Left colon (tissue), 2 donors: ENCODE measurements at places on chromosomes 7 and 10.

- no peak for DNase-seq
Measured at GRCh38 chr10:61047081-61047480, 103.1 kb upstream of the RHOBTB1 start.

DNA sequence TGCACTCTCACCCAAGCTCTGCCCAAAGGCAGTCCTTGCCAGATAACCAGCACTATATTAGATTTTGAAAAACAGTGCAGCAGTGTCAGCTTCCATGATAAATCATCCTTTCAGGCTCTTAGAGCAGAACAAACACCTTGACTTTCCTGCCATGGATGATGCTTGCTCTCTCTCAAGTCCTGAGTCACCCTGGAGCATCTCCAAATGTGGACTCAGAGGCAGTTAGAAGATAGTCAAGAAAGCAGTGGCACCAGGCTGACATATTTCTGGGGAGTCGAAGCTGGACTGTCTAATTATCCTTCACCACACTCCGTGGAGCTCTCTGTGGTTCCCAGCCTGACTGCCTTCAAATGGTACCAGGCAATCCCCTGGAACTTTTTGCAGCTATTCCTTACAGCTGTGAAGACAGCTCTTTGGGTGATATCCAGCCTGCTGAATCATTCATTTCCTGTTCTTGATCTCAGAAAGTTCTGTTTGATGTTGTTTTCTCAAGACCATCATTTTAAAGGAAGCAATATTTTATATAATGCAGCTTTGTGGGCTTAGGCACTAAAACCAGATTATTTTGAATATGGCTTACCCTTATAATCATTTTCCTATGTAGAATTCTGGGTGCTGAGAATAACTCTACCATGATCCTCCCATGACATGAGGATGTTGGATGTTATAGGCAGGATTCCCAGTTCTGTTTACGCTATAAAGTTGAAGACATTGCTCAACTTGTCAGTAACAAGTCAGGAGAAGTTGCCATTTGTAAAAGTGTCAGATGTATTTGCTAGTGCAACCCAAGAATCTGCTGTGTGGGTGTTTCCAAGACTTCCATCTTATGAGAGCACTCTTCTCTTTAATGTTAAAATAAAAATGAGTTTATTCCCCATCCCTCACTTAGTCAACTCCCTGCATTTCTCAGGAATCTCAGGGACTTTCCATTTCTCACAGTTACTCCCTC, 233.8 kb downstream of the C7orf25 start:
- no peak for DNase-seq

GRCh38 chr10:62333135-62333889, 40.9 kb upstream of the ZNF365 start:
- DNase-seq: no peak

GRCh38 chr7:122706836-122707235, 4.1 kb upstream of the RNF148 start:
- no peak for DNase-seq

DNA sequence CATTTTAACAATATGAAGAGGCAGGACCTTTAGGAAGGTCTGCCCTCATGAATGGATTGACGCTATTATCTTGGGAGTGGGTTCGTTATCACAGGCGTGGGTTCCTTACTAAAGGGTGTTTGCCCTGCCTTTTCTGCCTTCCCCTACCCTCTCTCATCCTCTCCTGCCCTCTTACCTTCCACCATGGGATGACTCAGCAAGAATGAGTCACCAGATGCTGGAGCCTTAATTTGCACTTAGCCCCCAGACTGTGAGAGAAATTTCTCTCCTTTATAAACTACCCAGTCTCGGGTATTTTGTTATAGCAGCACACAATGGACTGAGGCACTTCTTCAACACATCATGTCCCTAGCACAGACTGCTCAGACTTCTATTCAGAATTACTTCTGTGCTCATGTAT, 31.4 kb upstream of the ZNF32 start:
- DNase-seq: no peak

DNA sequence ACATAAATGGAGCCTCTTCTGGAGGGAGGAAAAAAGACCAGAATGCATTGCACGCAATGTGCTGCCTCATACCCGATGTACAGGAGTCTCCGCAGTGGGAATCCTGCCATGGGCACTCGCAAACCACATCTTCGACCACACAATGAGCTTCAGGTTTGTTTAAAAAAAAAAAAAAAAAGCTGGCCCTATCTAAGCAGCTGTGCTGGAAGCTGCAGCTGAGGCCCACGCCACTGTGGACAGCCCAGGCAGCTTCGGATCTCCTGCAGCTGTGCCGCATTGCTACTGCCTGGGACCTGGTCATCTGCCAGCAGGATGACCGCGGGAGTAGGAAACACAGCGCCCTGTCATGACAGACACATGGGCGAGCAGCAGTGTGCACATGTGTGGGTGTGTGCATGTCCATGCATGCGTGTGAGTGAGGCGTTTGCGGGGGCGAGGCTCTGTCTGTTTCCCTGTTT, 26.0 kb downstream of the EN2 start:
- no peak for DNase-seq

- no peak for DNase-seq
Measured at GRCh38 chr7:18903695-18904094, 213.7 kb downstream of the TWIST1 start.

DNA sequence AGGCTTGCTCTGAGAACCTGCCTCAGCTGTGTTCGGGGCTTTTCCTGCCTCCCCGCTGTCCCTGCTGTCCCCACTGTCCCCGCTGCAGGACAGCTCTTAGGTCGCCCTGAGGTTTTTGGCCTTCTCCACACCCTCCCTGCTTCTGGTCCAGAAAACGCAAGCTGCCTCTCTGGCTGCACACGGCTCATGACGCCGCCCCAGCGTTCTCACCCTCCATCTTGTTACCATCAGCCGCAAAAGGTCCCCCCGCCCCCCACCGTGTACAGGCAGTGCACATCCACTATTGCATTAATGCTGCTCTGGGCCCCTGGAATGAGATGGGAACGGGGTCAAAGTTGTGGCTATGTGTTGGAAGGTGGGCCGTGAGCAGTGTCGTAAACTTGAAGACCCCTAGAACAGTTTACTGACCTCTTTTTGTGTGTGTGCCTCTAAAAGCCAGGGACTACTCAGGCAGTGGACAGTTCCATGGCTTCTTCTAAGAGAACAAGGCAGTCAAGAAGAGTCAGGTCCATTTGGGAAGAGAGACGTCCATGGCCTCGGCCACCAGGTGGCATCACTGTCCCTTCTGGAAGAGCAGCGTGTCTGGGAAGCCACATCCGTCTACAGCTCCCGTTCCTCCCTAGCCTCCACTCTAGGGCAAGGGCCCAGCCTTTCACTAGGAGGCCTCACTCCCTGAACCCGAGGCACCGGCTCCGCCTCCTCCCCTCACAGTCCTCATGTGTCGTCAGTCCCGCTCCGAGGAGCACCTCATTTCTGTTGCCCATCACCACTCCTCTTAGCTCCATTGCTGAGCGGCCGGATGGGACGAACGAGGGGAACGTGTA, 38.5 kb upstream of the MKRN1 start:
- peak; percentile 96 for DNase-seq

DNA sequence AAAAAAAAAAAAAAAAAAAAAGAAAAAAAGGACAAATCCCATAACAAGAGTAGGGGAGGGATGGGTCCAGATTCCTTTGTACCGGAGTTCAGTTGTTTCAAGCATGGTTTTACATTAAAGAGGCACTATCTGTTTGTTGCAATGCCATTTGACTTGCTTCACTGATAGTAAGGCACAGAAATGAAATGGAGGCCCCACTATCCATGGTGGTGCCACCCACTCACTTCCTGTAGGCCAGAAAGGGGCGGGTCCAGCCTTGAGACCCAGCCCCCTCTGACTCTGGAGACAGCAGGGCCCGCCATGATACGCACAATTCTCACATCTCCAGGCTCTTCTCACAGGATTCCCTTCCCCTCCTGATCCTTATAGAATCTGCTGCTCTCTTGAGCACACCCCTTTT, 100.0 kb downstream of the CLEC2L start:
- DNase-seq: no peak

- DNase-seq: no peak
Measured at GRCh38 chr10:58662314-58662713, 149.6 kb downstream of the BICC1 start.

DNA sequence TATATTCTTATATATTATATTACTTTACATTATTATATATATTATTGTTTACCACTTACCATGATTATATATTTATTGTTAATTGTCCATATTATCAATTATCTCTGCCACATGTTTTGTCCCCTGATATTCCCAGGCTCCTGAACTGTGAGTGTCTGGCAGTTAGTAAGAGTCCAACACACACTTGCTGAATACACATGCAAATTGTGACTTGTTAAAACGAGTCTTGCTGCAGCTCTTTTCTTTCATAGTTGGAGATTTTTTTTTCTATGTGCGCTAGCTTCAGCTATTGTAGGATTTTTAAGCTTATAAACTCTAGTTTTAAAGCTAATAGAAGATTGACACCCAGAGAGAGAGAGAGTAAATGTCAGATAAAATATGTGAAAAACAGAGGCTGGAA, 207.8 kb upstream of the FAM3C start:
- no peak for DNase-seq

GRCh38 chr10:80462981-80463741, 9.1 kb downstream of the TSPAN14 start:
- no peak for DNase-seq

- no peak for DNase-seq
Measured at GRCh38 chr10:46031648-46032532, 1.5 kb upstream of the NCOA4 start.

DNA sequence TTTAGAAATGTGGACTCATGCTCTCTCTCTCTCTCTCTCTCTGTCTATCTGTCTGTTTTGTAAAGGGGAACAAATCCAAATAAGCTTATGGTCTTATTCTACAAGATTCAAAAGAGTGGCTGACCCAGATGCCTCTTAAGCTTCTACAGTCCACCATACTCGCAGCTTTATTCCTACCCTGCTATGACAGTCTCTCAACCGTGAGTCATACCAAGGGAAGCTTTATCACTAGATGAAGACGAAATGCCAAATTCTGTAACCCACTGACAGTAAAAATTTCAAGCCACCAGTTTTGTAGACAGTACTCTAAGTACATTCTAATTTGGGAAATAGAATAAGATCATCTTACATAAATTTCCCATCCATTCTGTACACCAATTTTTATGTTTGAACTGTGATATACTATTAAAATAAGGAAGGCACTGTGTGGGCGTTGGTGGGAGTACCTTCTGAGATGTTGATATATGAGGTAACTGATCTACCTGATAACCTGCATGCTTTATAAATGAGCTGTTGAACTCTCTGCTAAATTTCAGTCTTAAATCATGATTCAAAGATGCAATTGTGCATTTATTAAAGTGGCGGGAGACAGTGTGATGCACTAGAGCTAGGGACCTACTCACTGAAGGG, 153.2 kb downstream of the KLF6 start:
- DNase-seq: no peak

DNA sequence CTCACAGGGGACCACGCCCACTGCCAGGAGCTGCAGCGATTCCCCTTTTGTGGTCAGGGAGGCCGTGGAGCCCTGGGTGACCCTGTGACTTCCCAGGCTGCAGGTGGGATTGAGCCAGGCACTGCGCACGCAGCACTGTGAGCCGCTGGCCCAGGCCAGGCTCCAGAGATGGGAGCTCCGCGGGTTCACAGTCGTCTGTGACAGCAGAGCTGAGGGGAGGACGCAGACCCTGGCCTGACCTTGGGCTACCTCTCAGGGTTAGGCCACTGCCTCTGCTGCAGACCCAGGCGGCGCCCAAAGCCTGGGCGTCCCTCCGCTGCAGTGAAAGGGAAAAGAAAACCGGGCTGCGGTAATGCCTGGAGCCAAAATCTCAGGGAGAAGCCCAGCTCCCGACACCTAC, 107.5 kb upstream of the GPR26 start:
- no peak for DNase-seq

- no peak for DNase-seq
Measured at GRCh38 chr7:68216051-68216450, 1219.4 kb downstream of the TYW1 start.

- DNase-seq: no peak
Measured at GRCh38 chr10:24928163-24928562, 24.2 kb downstream of the PRTFDC1 start.

GRCh38 chr7:139663608-139664177, 114.1 kb downstream of the HIPK2 start:
- no peak for DNase-seq

GRCh38 chr10:63068246-63068645, 64.9 kb upstream of the NRBF2 start:
- DNase-seq: no peak

GRCh38 chr10:50937230-50937907, 51.9 kb upstream of the A1CF start:
- DNase-seq: no peak

DNA sequence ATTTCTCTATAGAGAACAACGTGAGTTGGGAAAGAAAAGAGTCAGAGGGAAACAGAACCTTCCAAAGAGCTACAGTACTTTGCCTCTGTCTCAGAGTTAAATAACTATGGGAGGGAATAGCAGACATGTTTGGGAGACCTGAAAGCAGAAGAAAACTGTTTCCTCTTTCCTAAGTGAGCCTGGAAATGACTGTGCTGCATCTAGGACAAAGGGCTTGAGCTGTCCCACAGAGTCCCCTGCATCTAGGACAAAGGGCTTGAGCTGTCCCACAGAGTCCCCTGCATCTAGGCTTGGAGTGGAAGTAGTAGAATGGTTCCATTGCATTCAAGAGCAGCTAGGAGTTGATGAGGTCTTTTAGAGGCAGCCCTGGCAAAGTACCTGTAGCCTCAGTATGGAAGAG, 149.7 kb downstream of the DKK1 start:
- DNase-seq: no peak

GRCh38 chr10:128036746-128037543, 89.3 kb downstream of the MKI67 start:
- peak; percentile 37 for DNase-seq

- DNase-seq: no peak
Measured at GRCh38 chr10:63430999-63431356, 34.8 kb downstream of the JMJD1C start.

DNA sequence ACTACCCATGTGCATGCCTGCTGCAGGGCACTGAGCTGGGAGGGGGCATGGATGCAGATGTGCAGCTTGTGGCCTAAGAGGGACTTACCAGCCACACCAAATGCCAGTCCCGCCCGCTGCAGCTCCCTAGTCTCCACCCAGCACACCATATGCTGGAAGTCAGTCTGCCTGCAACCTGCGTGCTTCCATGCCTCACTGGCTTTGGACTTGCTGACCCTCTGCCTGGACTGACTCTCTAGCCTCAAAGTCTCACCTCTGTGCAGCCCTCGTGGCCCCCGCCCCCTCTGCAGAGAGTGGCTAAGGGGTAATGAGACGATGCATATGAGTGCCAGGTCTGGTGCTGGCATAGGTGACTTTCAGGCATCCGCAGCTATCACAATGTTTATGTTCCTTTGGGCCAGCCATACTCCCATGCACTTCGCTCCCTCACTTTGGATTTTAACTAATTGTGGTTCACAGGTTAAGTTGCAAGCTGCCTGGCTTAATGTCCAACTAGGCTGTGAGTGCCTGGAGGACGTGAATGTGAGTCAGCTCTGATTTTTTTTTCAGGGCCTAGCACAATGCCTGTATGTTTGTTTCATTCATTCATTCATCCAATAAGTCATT, 21.7 kb downstream of the TRIM8 start:
- DNase-seq: no peak

- DNase-seq: peak; percentile 38
Measured at GRCh38 chr7:149624006-149624405, 126.4 kb upstream of the ZNF746 start.

- DNase-seq: no peak
Measured at GRCh38 chr10:100744987-100745881, at the start of gene PAX2. Gene PAX2 (plus strand): TSS chr10:100745582. CDS start chr10:100746261, 679 bp downstream.

GRCh38 chr10:86046845-86047460, 319.6 kb downstream of the GRID1 start:
- no peak for DNase-seq
